ENCODE measurements at places on chromosomes 1 and 21.

DNA sequence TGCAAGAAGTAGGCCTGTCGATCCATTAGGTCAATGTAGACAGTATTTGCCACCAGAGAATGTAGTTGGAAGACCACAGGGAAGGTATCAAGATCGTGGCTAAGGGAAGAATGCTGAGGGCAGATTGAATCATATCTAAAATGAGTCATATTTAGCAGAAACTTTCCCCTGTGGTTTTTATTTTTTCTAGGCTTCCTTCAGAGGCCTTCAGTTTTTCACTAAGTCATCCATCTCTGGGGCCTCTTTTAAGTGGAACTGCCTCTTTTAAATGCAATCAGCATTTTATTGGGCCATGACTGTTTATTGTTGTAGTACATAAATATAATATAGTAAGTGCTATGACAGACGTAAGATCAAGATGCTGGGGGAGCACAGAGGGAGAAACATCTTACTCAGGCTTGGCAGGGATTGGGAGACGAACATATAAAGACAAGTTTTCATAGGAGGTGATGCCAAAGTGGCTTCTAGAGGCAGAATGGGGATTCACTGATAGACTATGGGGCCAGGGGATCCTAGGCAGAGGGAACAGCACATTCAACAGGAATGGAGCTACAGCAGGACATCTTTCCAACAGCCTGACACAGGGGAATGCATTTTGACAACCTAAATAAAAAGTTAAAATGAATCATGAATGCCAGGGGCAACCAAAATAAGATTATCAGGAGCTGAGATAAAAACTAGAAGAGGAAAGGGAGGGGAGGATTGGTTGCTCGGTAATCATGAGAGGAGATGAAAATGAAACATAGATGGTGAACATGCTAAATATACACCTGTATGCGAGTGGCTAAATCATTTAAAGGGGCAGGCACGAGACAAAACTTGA lies 20.1 kb downstream of the UBE2U start:
- DNase-seq = no peak

DNA sequence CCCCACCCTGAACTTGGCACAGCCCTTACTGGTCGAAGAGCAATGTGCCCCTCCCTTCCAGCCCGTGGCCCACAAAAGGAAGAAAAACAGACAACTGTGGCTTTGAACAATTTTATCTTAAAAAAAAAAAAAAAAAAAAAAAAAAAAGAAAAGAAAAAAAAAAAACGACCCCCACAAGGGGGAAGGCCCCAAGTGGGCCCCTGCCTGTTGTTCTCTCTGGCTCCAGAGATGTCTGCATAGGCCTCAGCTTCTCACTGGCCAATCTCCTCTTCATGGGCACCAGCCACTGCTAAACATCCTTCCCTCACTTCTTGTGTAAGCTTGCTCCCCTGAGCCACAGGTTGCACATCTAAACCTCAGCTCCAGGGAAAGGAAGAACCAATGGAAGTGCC lies 386 bp upstream of the TSTD1 start:
- no peak for DNase-seq

DNA sequence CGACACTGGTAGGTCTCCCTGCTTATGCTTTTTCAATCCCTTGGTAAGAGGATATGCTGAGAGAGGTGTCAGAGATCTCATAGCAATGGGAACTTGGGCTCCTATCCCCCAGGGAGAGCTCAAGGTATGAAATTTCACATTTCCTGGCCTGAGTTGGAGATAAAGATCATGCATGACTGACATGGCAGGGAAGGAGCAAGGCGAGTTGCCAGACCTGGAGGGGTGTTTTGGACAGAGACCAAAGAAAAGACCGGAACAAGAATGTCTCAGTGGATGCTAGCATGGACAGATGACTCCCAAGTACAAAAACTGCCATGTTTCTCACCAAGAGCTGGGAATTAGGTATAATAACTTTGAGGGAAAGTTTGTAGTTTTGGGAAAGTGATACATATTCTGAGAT lies 334.1 kb upstream of the B3GALT2 start:
- DNase-seq = no peak

- DNase-seq = no peak
These were observed 20.8 kb downstream of the ELK4 start for GRCh38 chr1:205610901-205611466.

DNA sequence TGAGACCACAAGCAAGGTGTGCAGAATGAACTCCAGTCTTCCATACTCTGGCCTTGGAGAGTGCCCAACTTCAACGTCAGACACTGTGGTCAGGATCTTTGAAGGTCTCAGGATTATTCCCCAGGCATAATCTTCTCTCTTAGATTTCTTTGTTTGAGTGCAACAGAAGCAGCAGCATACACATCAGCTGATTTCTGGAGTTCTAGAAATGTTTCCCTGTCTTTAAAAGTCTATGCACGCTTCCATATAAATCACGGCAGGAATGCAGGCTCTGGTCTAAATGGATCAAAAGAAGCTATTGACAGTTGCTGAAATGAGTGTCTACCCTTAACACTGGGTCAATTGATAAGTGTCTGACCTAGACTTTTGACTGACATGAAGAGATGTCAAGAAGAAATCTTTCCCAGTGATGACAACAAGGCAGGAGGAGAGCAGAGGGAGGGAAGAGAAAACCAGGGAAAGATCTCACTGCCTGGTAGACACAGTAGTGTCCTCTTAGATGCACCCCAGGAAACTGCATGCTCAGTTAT lies 279.7 kb downstream of the SPATA17 start:
- no peak for DNase-seq

DNA sequence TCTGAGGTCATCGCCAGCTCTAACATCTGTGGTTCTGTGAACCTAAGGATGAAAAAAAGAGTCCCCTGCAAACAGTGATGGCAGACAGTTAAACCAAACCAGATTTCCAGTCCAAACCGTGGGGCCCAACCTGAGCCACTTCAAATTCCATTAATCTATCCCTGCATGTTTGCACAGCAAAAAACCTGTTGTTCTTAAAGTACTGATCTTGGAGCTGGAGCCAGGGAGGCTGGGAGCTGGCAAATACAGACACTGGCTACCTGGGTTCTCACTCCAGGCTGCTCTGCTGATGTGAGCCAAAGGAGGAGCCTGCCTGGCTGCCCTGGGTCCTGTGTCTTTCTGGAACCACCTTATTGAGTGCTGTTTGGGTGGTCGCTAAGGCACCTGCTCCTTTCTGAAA lies 16.4 kb downstream of the LDLRAD1 start:
- DNase-seq = no peak

DNA sequence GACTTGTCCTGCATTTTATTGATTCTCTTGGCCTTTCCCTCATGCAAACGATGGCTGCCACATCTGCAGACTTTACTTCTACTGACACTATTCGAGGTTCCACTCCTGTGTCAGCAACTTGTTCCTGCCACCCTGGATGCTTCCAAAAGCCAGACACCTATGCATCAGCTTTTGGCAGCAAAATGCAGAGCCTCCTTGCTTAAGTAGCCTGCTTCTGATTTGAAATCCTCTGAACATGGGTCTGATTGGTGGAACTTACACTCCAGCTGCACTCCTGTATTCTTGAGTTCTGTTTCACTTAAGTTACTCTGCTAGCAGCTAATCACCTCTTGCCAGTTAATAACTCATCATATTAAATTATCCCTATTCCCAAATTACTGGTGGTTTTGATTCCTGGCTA lies 152.1 kb upstream of the FMN2 start:
- no peak for DNase-seq

- no peak for DNase-seq
These were observed 31.8 kb downstream of the LRRC52 start for GRCh38 chr1:165575468-165576099.

GRCh38 chr1:209609041-209609790 lies 25.7 kb downstream of the CAMK1G start:
- DNase-seq = no peak

- DNase-seq = peak; percentile 32
These were observed 30.0 kb upstream of the SDE2 start for GRCh38 chr1:226029093-226029496.

GRCh38 chr1:41789661-41790330 lies 128.9 kb downstream of the HIVEP3 start:
- no peak for DNase-seq

- DNase-seq = no peak
These were observed at the start of gene GRHL3 for GRCh38 chr1:24319312-24319863. Gene GRHL3 (plus strand): TSS chr1:24319357. CDS start chr1:24319552, 195 bp downstream.

- no peak for DNase-seq
These were observed 59.2 kb upstream of the SSBP3 start for GRCh38 chr1:54465351-54465811.

DNA sequence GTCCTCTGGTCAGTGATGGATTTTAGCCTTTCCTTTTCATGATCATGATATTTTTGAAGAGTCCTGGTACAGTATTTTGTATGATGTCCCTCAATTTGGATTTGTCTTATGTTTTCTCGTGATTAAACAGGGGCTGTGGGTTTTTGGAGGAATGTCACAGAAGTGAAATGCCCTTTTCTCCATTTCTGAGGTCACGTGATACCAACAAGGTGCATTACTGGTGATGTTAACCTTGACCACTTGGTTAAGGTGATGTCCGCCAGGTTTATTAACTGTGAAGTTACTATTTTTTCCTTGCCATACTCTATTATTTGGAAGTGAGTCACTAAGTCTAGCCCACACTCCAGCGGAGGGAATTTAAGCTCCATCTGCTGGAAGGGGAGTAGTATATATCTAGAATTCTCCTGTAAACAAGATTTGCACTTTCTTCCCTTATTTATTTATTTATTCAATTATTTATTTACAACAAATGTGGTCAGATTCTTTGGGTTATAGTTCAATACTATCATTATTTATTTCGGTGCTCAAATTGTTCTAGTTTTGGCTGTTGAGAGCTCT lies 123.4 kb downstream of the HIVEP3 start:
- no peak for DNase-seq

GRCh38 chr21:44585892-44586291 lies 5.5 kb upstream of the KRTAP10-5 start:
- no peak for DNase-seq

DNA sequence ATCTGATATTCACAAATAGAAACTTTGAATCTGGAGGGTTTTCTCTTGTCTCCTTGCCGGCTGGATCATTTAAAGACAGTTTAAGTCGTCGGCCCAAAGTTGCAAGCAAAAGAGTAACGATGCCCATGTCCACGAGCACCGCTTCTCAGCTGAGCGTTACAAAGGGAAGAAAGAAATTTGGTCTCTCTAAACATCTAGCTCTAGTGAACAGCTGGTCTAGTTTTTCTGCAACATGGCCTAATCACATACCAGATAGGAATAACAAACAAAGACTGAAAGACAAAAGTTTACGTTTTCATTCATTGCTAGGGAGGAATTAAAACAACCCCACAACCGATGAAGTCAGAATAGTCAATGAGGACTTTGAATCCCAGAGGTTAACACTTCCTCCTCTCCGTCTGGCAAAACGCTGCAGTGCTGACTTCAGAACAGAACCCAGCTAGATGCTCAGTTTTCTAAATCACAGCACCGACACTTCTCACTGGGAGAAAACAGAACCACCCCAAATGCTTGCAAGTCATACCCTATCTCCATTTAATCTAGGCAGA lies 69.4 kb downstream of the NTPCR start:
- DNase-seq = no peak

- DNase-seq = no peak
These were observed 452.1 kb downstream of the TTLL7 start for GRCh38 chr1:83546874-83547273.

- no peak for DNase-seq
These were observed 37.9 kb upstream of the IFFO2 start for GRCh38 chr1:18994381-18994780.

- DNase-seq = no peak
These were observed 7.5 kb upstream of the TTC22 start for GRCh38 chr1:54808443-54809207.

DNA sequence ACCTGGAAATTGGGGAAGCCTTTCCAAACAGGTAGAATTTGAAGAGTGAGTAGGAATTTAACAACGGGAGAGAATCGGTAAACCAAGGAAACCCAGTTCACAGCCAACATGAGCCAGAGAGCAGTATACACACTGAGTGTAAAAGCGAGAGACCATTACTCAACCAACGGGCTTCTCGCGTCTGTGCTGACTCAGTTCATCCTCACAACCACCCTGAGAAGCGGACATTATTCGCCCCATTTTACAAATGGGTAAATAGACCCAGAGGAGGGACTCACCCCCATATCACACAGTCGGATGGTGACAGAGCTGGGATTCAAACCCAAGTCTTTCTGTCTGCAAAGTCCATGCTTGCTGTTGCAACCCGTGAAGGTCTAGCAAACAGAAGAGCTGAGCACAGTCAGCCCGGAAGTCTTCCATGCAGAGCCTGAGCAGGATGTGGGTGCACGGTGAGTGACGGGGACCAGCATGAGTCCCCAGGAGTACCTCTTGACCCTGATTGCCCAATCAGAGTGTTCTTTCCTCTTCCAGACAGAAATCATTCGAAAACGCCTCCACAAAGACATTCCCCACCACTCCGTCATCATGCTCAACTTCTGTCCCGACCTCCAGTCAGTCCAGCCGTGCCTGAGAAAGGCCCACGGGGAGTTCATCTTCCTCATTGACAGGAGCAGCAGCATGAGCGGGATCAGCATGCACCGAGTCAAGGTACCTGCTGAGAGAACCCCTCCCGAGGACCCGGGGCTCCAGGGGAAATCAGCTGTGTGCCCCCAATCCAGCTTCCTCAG lies 32.3 kb downstream of the VWA5B1 start:
- no peak for DNase-seq

DNA sequence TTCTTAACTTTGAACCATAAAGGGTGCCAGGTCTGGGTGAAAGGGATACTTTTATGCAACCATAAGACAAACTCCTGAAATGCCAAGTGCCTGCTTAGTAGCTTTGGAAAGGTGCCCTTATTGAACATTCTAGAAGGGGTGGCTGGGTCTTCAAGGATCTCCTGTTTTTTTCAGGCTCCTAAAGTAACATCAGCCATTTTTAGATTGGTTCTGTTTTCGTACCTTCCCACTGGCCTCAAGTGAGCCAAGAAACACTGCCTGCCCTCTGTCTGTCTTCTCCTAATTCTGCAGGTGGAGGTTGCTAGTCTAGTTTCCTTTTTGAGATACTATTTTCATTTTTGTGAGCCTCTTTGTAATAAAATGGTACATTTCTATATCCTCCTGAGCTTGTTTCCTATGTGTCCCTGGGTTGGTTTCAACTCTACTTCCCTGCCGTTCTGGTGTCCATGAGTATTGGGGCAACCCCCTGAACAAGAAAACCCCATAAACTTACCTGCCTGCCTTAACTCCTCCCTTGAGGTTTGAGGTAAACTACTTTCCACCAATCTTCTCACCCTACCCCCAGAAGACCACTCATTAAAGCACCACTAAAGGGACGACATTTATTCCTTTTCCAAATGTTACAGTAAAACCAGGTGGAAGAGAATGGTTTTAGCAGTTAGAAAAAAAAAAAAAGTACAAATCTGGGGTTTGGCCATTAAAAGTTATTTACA lies 2.6 kb downstream of the MARCKSL1 start:
- no peak for DNase-seq

DNA sequence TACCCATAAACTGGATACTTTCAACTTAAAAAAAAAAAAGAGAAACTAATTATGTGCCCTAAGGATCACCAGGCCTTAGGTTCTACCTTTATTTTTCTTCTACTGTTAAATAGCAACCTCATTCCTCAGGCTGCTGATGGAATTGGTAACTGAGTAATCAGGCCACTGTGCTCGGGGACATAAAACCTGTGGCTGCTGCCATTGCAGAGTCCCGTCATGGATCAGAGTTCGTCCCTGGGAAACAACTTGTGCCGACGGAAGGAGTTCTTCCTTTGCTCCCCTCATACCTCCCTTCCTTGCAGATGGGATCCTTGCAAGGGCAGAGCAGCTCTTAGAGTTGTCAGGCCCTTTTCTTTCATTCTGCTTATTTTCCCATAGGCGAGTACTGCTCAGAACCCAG lies 123.6 kb downstream of the PBX1 start:
- DNase-seq = no peak

All from GM12892 (cell line).